Neural crest cell (in vitro differentiated cells): ENCODE measurements at places on chromosomes 12 and 14. TPM values are rescaled to one million over a fixed set of nuclear protein-coding genes. Genes with fewer than 3 reads are reported as not detected.

Gene LBHD2
- total RNA-seq: not detected in 2 replicates

DNA sequence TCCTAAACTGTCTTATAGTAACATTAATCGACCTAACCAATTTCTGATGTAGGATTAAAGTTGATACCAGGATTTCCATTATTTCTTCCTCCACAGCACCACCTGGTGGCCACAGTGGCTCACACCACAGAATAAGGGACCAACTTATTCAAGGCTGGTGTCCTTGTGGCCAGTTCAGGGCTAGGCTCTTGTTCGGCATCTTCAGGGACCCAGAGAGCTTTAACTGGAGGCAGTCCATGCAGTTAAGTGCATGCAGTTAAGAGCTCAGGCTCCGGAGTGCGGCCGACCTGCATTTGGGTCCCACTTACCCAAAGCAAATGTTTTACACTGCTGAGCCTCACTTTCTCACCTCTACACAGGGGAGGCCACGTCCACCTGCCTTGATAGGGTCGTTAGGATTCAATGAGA, 42.0 kb upstream of the GPR68 start:
- H3K27ac ChIP-seq: no peak overlapping the region
- no peaks in the 10 kb centered on the region for H3K4me1 ChIP-seq
- H3K27me3 ChIP-seq: no peaks in the 10 kb centered on the region
- peaks cover 4% of the 10 kb centered on the region for H3K36me3 ChIP-seq
- peak; percentile 84 for DNase-seq
- no peak overlapping the region for H3K4me3 ChIP-seq

Gene MYF5
- not detected in 2 replicates for total RNA-seq

Gene NINJ2
- total RNA-seq: 0.42 TPM in 1 of 2 replicates, not detected in the other

Gene CISTR
- total RNA-seq: 0.61 TPM in 1 of 2 replicates, not detected in the other

DNA sequence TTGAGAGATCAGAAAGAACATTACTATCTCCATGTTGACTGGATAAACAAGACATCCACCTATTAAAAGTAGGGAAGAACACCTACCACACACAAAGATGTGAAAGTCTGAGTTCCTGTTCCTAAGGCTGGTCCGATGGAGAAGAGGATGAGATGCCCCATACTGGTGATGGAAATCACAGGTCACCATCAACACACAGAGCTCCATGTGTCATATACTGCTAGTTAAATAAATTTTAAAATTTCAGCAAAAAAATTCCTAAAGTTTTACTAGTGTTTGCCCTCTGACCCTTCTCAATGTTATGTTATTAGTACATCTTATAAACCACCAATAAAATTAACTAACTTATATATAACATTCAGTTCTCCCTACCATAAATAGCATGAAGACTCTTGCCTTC, 59.1 kb downstream of the KCNA5 start:
- H3K27ac ChIP-seq: no peak overlapping the region
- peaks cover 5% of the 10 kb centered on the region for H3K4me1 ChIP-seq
- no peaks in the 10 kb centered on the region for H3K36me3 ChIP-seq
- H3K4me3 ChIP-seq: no peak overlapping the region

GRCh38 chr12:50536831-50537537, 32.2 kb downstream of the DIP2B start:
- peaks cover 2% of the 10 kb centered on the region for H3K36me3 ChIP-seq
- H3K27ac ChIP-seq: no peak overlapping the region
- H3K4me3 ChIP-seq: no peak overlapping the region
- no peak for DNase-seq
- no peaks in the 10 kb centered on the region for H3K27me3 ChIP-seq

DNA sequence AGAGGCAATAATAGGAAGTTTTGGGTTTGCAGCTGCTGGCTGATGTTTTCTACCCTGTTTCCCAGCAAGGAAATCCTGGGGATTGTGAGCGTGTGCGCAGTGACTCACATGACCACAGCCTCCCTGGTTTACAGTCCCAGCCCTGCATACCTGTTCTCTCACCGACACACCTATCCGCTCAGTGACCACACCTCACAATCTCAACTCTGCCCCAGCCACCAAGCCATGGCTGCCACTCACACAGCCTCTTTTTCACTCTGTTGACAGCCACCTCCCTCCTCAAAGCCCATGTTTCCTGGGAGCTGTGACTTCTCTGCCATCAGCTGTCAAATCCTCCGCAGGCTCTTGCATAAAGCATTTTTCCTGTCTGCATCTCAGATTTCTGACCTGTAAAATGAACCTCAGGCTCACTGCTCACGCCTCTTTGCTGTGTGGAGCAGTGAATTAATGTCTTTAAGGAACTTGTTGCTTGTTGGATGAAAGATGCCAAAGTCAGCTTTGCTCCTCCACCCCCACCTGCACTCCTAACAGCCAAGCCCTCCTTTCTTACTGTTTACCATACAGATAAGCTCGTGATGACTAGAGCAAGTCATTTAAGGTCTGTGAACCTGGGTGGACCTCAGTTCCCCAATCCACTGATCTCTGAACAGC, 43.5 kb downstream of the B4GALNT3 start:
- H3K4me1 ChIP-seq: peaks cover 10% of the 10 kb centered on the region
- H3K27ac ChIP-seq: no peak overlapping the region
- no peak for DNase-seq
- H3K36me3 ChIP-seq: no peaks in the 10 kb centered on the region
- peaks cover 4% of the 10 kb centered on the region for H3K27me3 ChIP-seq

GRCh38 chr14:33504246-33505099, 446.4 kb downstream of the EGLN3 start:
- no peak for DNase-seq
- peaks cover 4% of the 10 kb centered on the region for H3K36me3 ChIP-seq
- peaks cover 37% of the 10 kb centered on the region for H3K4me1 ChIP-seq
- no peak overlapping the region for H3K4me3 ChIP-seq

Gene TGM1
- 4.5 and 6.4 TPM in 2 replicates for total RNA-seq

GRCh38 chr12:29547864-29548263, 50.4 kb upstream of the OVCH1 start:
- H3K4me3 ChIP-seq: no peak overlapping the region
- H3K27ac ChIP-seq: no peak overlapping the region
- no peaks in the 10 kb centered on the region for H3K27me3 ChIP-seq
- DNase-seq: no peak
- H3K36me3 ChIP-seq: peaks cover 8% of the 10 kb centered on the region

DNA sequence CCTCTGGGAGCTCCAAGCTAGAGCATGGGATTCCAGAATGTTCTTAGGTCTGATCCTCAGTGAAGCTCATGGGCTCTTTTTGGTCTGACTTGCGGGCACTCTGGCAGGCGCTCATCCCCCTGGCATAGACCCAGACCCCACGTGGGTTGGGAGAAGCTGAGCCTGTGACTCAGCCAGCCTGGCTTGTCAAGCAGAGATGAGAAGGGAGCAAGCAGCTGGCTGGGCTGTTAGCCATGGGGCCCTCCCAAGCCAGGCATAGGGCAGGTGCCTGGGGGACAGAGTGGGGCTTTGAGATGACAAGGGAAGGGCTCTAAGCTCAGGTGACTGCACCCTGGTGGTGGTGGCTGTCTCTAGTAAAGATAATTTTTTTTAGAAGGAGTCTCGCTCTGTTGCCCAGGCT, 80.3 kb upstream of the NOS1 start:
- no peak overlapping the region for H3K27ac ChIP-seq
- no peaks in the 10 kb centered on the region for H3K36me3 ChIP-seq
- no peaks in the 10 kb centered on the region for H3K4me1 ChIP-seq
- no peak overlapping the region for H3K4me3 ChIP-seq

DNA sequence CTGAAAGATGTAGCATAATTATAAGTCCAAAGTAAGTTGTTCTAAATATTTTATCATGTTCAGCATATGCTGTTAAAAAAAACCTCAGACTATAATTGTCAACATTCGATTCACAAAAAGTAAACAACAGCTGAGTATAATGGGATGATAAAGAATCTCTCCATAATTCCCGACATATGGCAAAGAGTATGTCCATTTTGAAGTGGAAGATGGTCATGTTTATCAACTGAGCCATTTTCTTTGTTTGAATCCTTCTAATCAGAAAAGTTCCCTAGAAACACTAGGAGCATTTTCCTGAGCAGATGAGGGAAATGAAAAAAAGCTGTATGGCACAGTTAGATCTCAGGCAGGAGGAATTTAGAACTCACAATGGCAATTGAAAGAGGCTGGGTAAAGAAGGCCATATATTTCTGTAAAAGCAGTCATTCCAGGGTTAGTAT, 192.1 kb upstream of the AMIGO2 start:
- H3K36me3 ChIP-seq: no peaks in the 10 kb centered on the region
- H3K4me3 ChIP-seq: no peak overlapping the region
- no peak for DNase-seq
- H3K4me1 ChIP-seq: peaks cover 18% of the 10 kb centered on the region

DNA sequence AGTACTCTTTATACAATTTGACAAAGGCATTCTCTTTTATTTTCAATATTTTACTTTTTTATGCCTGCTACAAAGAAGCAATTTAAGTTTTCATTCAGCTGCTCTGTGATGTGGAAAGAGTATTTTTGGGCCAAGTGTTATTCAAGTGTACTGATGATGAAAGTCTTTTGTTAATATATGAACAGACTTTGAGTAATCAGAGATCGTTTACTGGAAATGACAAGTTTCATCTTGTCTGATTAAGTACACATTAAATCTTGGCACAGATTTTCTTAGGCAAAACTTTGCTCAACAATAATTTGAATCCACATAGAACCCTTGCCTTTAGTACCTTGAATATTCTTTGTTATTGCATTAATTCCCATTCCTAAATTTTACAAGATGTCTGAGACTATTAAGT, 13.3 kb upstream of the PZP start:
- no peak for DNase-seq
- H3K36me3 ChIP-seq: peaks cover 8% of the 10 kb centered on the region
- H3K27ac ChIP-seq: no peak overlapping the region
- no peaks in the 10 kb centered on the region for H3K27me3 ChIP-seq
- H3K4me3 ChIP-seq: no peak overlapping the region

- no peak overlapping the region for H3K27ac ChIP-seq
- no peak overlapping the region for H3K4me3 ChIP-seq
- no peak for DNase-seq
These were observed 9.8 kb downstream of the DAD1 start for GRCh38 chr14:22579236-22579635.

- H3K36me3 ChIP-seq: peaks cover 5% of the 10 kb centered on the region
- no peak overlapping the region for H3K4me3 ChIP-seq
- H3K4me1 ChIP-seq: no peaks in the 10 kb centered on the region
- H3K27ac ChIP-seq: no peak overlapping the region
These were observed 741.8 kb downstream of the TMEM121 start for GRCh38 chr14:106268013-106268727.

DNA sequence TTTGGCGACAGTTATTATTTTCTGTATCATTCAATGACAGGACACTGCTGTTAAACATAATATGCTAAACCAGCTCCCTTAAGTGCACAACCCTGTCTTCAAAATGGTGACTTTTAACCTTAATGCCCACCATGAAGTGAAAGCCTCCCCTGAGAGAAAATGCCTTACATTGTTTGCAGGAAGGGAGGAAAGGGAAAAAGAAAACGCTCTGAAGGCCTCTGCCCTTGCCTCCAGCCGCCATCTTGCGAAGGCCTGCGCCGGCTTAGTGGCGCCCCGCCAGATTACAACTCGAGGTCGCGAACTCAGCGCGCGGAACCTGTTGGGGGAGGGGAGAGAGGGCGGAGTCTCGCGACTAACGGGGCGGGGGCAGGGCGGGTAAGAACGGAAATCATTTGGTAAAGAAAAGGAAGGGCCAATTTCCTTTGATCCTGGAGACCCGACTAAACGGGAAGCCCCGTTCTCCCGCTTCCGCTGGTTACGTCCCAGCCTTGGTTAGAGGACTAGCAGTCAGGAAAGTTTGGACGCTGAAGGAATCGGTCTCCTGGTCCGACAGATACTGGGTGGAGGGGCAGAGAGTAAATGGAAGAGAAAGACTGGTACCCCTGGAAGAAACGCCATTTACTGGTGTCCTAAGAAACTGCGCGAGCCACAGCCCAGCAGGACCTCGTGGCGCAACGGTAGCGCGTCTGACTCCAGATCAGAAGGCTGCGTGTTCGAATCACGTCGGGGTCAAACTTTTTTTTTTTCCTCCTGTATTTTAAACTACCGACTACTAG, 11.6 kb upstream of the TMPO start:
- peak overlapping the region; percentile 94 for H3K4me3 ChIP-seq
- H3K27me3 ChIP-seq: peaks cover 25% of the 10 kb centered on the region
- H3K36me3 ChIP-seq: peaks cover 12% of the 10 kb centered on the region
- DNase-seq: peak; percentile 91

- H3K27me3 ChIP-seq: no peaks in the 10 kb centered on the region
- no peak overlapping the region for H3K4me3 ChIP-seq
- no peak for DNase-seq
- H3K4me1 ChIP-seq: peaks cover 15% of the 10 kb centered on the region
- peaks cover 7% of the 10 kb centered on the region for H3K36me3 ChIP-seq
- H3K27ac ChIP-seq: no peak overlapping the region
These were observed 6.2 kb downstream of the APAF1 start for GRCh38 chr12:98651328-98651727.

GRCh38 chr12:103786201-103786600, 54.8 kb downstream of the NT5DC3 start:
- H3K4me3 ChIP-seq: no peak overlapping the region
- H3K36me3 ChIP-seq: peaks cover 11% of the 10 kb centered on the region
- no peak overlapping the region for H3K27ac ChIP-seq
- DNase-seq: no peak
- no peaks in the 10 kb centered on the region for H3K27me3 ChIP-seq

DNA sequence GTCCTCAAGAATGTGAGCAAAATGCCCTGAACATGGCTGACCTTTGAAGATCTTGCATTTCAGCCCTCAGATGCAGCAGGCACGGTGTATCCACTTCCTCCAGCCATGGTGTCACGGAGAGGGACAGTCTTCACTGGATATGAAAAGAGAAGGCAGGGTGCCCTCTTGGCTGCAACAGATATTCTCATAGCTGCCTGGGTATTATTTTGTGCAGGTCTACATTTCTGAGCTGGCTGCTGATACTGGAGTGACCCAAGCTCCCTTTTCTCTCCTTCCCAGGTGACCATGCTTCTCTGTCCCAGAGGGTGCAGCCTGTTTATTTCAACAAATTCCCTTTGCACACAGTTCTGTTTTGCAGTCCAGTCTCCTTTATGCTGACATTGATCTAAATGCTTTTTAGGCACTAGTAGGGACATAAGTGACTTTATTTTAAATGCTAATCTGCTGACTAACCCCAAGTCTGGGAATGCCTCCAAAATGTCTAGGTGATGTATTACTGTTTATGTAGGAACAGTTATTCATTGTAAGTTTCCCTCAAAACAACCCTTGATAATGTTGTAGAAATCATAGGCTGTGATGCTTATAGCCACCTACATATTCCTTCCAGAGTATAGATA, 17.4 kb upstream of the PYGL start:
- H3K27me3 ChIP-seq: no peaks in the 10 kb centered on the region
- no peaks in the 10 kb centered on the region for H3K36me3 ChIP-seq

Gene TAS2R50
- 1.0 and 1.3 TPM in 2 replicates for total RNA-seq

Gene PGF
- total RNA-seq: 2.9 and 3.9 TPM in 2 replicates

GRCh38 chr12:92421042-92421441, 275.4 kb upstream of the BTG1 start:
- DNase-seq: no peak
- peaks cover 23% of the 10 kb centered on the region for H3K4me1 ChIP-seq
- H3K27ac ChIP-seq: no peak overlapping the region
- no peaks in the 10 kb centered on the region for H3K36me3 ChIP-seq
- H3K4me3 ChIP-seq: no peak overlapping the region

Gene INTS13
- 30.6 and 30.7 TPM in 2 replicates for total RNA-seq

- H3K27ac ChIP-seq: no peak overlapping the region
- no peaks in the 10 kb centered on the region for H3K27me3 ChIP-seq
- no peak for DNase-seq
- peaks cover 5% of the 10 kb centered on the region for H3K4me1 ChIP-seq
These were observed 153.6 kb upstream of the ARID2 start for GRCh38 chr12:45575823-45576475.
